ENCODE measurements at places on chromosomes 12 and 14. TPM values are rescaled to one million over a fixed set of nuclear protein-coding genes. Genes with fewer than 3 reads are reported as not detected.

The VIPAS39 gene
- 20.0 TPM for total RNA-seq

The RNU4-1 gene
- not detected for total RNA-seq

The PIP4K2C gene
- 20.2 TPM for total RNA-seq

The TAS2R8 gene
- total RNA-seq = 0.21 TPM

The SYT1 gene
- total RNA-seq = 44.6 TPM

The RGS6 gene
- total RNA-seq = not detected

The KLHL33 gene
- 0.05 TPM for total RNA-seq
